ENCODE measurements at places on chromosomes 11 and 22.

- no peak for DNase-seq
Observed at GRCh38 chr11:64542172-64543125, 48.6 kb upstream of the SLC22A12 start.

DNA sequence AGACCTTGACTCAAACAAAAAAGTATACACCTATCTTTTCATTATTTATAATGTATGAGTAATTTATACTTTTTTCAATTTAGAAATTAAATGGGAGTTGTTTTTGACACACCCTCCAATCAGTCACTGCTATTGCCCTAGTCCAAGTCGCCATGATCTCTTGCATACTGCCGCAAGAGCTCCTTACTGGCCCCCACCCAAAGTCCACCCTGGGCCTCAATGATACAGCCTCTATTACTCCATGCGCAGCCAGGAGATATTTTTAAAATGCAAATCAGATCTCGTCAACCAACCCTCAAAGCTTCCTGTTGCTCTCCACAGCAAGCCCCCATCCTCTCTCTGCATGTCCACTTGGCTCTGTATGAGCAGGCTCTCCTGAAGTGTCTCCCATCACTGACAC is 12.8 kb upstream of the LMO1 start:
- DNase-seq = no peak

GRCh38 chr11:98243897-98244296 is 776.9 kb upstream of the CNTN5 start:
- DNase-seq = no peak

DNA sequence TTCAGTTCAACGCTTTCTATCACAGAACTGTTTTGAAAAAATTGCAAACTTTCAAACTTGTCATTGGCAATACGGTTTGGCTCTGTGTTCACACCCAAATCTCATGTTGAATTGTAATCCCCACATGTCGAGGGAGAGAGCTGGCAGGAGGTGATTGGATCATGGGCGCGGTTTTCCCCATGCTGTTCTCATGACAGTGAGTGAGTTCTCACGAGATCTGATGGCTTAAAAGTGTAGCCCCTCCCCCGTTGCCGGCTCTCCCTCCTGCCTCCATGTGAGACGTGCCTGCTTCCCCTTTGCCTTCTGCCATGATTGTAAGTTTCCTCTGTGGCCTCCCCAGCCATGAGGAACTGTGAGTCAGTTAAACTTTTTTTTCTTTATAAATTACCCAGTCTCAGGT is 1144.0 kb downstream of the BRD1 start:
- no peak for DNase-seq

- no peak for DNase-seq
Observed at GRCh38 chr11:106939157-106939556, 79.1 kb downstream of the GUCY1A2 start.

- DNase-seq = peak; percentile 95
Observed at GRCh38 chr22:50582493-50583293, at the start of gene CHKB. Gene CHKB (minus strand): TSS chr22:50582849. CDS start chr22:50582781, 68 bp downstream.

DNA sequence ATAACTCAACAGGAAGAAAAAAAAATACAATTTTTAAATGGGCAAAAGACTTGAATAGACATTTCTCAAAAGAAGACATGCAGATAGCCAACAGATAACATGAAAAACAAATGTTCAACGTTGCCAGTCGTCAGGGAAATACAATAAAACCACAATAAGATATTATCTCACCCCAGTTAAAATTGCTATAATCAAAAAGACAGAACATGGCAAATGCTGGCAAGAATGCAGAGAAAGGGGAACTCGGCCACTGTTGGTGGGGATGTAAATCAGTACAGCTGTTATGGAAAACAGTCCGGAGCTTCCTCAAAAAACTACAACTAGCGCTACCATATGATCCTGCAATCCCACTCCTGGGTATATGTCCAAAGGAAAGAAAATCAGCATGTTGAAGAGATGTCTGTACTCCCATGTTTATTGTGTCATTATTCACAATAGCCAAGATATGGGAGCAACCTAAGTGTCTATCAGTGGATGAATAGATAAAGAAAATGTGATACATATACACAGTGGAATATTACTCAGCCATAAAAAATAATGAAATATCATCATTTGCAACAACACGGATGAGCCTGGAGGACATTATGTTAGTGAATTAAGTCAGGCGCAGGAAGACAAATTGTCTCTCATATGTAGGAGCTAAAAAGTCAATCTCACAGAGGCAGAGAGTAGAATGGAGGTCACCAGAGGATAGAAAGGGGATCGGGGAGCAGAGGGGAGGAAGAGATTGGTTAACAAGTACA is 12.2 kb upstream of the CYTH4 start:
- no peak for DNase-seq

- DNase-seq = no peak
Observed at GRCh38 chr11:12069066-12069676, 41.2 kb upstream of the MICAL2 start.

GRCh38 chr22:36360871-36361383 is 26.8 kb downstream of the MYH9 start:
- DNase-seq = no peak

DNA sequence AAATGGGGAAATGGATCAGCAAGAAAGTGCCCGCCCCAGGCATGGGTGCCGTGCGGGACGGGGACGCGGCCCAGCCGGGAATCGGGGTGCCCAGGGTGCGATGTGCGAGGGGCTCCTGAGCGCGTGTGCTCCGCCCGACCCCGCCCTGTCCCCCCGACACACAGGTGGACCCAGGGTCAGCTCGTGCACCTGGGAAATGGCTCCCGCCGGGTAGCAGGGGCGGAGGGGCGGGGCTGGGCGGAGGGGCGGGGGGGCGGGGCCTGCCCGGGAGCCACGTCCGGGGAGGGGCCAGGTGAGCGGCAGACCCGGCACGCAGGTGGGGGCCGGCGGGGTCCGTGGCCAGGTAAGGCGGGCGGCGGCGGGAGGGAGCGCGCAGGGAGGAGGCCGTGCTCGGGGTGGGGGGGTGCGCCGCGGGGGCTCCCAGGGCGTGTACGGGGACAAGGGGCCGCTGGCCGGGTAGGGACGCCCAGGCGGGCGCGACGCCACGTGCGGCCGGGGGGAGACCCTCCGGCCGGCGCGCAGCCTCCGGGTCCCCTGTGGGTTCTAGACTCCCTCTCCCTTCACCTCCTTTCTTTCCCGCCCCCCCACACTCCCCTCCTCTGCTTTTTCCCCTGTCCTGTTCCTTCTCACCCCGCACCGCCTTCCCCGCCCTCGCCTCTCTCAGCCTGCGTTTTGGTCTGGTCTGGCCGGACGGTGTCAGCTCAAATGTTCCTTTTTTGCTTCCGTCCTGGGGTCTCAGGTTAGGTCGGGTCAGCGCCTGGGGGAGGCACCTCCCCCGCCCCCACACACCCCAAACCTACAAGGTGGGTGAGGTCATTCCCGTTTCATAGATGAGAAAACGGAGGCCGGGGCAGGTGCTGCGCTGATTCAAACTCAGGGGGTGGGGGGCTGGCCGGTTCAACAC is at the start of gene ARHGAP8:
TSS of gene ARHGAP8 (plus strand) at position 291 of the 904 bp plus-strand sequence. CDS start 33,953 bp downstream, outside the sequence.
- no peak for DNase-seq

All from brain microvascular endothelial cell (primary cell).